Globus pallidus (tissue), 1 donor: ENCODE measurements at places on chromosomes 16 and 17.

- DNase-seq = no peak
Measured at GRCh38 chr17:48733632-48734328, 5.2 kb upstream of the HOXB13 start.

GRCh38 chr16:50400967-50401348, 32.2 kb upstream of the BRD7 start:
- DNase-seq = no peak

- no peak for DNase-seq
Measured at GRCh38 chr17:70318051-70318450, 148.7 kb downstream of the KCNJ2 start.

DNA sequence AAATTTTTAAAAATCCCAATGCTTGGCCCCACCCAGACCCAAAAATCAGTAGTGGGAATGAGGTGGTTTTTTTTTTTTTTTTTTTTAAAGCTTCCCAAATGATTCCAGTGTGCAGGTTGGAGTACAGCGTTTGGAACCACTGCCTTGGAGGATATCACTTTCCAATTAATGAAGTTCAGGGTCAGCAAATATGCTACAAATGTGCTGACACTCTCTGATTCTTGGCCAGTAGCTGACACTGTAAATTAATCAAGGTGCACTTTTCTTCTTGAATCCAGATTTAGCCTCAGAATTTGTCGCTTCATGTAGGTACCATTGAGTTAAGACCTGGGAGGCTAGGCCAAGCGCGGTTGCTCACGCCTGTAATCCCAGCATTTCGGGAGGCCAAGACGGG, 230.2 kb downstream of the SNX29 start:
- DNase-seq = no peak

GRCh38 chr16:58339452-58339981, 44.7 kb upstream of the PRSS54 start:
- no peak for DNase-seq

GRCh38 chr17:82428546-82428945, 10.2 kb upstream of the OGFOD3 start:
- DNase-seq = no peak

- no peak for DNase-seq
Measured at GRCh38 chr17:8312726-8313600, 2.9 kb downstream of the ARHGEF15 start.

DNA sequence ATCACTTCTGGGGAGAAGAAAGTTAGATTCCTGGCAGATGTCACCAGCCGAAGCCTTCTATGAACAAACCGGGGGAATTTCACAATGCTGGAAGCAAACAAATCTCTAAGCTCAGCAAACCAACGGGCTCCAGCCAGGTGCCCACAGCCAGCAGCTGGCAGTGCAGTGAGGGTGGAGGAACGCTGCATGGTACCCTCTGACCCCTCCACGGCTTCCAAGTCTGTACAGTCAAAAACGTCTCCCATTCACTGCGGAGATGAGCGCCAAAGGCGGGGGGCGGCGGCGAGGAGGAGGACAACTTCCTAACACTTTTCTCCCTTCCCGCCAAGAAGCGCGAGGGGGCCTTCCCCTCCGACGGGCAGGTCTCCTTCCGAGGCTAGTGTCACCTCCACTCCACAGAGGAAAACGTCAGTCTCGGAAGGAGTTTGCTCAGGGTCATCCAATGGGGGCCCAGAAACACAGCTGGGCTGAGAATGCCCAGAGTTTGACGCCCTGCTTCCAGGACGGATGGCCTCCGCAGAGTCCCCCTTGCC, 924 bp downstream of the ZNF598 start:
- DNase-seq = no peak

DNA sequence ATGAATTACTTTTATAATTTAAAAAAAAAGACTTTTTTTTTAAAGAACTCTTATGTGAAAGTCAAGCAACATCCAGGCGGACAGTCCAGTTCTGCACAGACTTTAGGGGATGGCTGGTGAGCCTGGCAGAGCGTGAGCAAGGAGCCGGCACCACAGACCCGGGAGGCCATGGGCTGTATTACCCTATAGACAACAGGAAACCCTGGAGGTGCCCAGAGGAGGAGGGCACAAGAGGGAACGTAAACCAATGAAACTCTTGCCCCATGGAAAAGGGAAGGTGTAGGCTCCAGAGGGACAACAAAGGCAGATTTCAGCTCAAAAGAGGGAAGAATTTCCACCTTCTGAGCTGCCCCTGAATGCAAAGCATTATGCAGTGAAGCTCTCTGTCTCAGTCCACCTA, 25.5 kb upstream of the RPH3AL start:
- no peak for DNase-seq

GRCh38 chr17:21495281-21495680, 119.1 kb downstream of the KCNJ12 start:
- DNase-seq = peak; percentile 32

DNA sequence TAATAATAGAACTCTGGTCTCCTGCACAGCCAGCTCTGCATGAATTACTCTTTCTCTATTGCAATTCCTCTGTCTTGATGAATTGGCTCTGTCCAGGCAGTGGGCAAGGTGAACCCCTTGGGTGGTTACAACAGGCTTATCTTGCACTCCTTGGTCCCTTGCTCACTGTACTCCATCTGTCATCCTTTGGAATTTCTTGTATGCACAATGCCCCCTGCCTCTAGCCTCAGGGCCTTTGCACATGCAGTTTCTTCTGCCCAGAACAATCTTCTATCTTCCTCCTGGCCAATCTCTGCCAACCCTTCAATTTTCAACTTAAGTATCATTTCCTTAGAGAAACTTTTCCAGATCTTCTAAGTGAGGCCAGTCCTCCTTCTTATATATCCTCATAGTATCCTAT, 114.7 kb upstream of the NLRP1 start:
- DNase-seq = no peak

GRCh38 chr16:57008440-57008839, 19.1 kb downstream of the NLRC5 start:
- no peak for DNase-seq

DNA sequence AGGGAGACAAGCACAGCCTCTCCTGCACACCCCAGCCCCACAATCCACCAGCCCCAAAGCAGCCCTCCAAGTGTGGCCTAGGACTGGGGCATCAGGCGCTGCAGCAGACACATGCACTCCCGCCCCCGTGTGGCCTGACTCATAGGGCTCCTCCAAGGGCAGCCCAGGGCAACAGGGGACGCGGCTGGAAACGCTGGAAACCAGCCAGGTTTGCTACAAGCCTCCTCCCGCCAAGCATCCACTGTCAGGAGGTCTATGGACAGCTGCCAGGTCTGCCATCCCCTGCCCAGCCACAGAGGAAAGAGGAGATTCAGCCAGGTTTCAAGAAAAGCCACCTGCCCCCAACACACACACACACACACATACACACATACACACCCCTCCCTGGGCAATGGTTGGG, 25.8 kb downstream of the SRCIN1 start:
- peak; percentile 74 for DNase-seq

GRCh38 chr16:57884655-57885133, 82.4 kb upstream of the KIFC3 start:
- no peak for DNase-seq

GRCh38 chr16:80287674-80288073, 253.1 kb upstream of the DYNLRB2 start:
- no peak for DNase-seq

- DNase-seq = no peak
Measured at GRCh38 chr17:2076087-2076984, 21.4 kb downstream of the HIC1 start.

DNA sequence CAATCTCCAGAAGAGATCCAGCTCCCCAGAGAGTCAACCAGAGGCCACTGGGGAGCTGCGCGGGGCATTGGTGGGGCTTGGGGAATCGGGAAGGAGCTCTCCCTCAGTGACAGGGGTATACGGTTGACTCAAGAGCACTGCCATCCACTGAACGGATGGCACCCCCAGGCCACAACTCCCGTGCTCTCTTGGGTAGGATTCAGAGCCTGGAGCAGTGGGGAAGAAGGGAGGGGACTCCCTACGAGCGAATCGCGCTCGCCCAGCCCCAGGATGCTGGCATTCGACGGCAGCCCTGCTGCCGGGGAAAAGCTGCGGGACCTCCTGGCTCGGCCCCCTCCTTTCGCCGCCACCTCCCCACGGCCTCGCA, 473 bp upstream of the TPPP3 start:
- DNase-seq = no peak

- DNase-seq = no peak
Measured at GRCh38 chr16:73350707-73351452, 303.0 kb upstream of the ZFHX3 start.

GRCh38 chr17:82948081-82948511, 108.3 kb upstream of the ZNF750 start:
- DNase-seq = no peak

- no peak for DNase-seq
Measured at GRCh38 chr16:65384441-65384840, 262.6 kb upstream of the CDH11 start.

DNA sequence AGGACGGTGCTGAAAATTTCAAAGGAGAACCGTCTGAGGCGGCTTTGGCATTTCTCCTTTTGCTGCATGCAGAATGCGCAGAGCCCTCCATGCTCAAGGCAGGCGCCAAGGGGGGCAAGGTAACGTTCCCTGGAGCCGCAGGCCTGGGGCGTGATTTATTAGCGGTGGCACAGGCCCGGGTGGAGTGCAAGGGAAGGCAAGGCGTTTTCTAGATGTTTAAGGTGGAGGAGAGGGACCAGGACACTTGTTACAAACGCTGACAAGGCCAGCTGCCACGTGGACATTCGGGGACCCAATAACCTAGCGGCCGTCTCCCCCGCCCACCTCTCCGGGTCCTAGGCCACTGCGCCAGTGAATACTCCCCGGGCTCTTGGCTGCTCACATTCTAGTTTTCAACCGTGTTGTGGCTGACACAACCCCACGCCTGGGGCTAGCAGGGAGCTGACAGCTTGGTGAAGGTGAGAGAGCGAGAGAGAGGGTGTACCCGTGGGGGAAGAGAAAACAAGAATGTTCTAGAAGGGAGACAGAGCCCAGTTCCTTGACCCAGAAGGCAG, 250.1 kb downstream of the C16orf95 start:
- no peak for DNase-seq

GRCh38 chr17:45948881-45949624, 50.0 kb upstream of the STH start:
- DNase-seq = peak; percentile 75

GRCh38 chr16:454397-454940, 29.0 kb downstream of the RAB11FIP3 start:
- DNase-seq = no peak

DNA sequence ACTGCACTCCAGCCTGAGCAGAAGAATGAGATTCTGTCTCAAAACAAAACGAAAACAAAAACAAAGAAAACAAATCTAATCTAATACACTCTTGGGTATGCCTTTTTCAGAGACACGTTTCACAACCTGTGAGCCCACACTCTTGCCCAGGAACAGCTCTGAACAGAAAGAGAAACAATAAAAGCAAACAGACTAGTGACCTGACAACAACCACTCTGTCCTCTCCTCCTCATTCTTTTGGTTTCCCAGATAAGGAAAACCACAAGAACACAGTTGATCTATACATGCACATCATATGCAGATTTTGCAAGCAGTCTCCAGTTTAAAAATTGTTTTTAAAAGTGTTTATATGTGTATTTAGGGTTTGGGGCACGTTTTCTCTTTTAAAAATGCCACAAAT, 1.3 kb downstream of the MKS1 start:
- no peak for DNase-seq

- no peak for DNase-seq
Measured at GRCh38 chr17:73998653-73999645, 204.5 kb upstream of the RPL38 start.

DNA sequence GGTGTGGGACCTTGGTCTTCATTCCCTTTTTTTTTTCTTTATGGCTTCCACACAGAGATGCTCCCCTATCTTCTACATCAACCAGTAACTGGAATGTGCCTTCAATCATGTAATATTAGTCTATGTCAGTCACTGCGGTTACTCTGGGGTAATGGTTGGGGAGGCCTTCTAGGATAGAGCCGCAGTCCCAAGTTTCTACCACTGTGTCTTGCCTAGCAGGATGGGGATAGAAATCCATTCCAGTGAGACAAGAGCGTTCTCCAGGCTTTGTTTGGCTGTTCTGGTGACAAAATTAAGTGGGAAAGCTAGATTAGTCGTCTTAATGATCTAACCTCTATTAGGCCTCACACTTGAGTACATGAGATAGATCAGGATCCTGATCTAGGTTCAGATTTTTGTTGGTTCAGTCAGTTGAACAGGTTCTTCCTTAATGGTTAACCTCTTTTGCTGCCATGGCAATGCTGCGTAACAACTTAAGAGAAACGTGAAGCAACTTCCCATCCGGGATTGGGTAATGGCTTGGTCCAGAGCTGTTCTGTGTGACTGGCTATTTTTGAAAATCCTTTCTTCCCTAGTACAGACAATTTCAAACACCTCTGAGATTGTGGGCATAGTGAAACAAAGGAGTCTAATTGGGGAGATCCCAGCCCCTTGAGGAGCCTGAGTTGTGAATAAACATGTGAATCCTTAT, 8.7 kb downstream of the MSL1 start:
- DNase-seq = no peak

DNA sequence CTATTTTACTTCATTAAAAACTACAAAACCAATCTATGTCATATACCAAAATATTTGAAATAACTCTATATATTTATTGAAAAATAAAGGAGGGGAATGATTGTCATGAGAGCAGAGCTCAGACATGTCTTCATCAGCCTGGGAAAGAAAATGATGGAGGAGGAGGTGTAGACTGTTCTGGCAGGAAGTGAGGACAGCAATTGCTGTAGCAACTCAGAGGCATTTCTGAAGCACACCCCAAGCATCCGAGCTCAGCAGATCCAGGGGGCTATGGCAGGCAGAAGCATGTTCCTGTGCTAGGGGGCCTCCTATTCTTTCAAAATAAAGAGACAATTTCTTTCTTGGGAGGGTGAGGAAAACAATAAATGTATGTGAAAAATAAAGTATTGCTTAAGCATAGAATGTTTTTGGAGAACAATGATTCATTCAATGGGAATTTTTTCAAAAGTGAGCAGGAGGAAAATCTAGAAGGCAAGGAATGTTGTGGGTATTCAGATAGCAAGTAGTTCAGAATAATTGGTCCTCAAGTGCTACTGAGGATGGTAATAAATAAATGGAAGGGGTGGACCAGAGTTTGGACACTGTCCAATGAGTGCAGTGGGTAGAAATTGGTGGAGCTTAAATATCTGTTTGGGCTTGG, 383.4 kb downstream of the CDH11 start:
- DNase-seq = no peak

DNA sequence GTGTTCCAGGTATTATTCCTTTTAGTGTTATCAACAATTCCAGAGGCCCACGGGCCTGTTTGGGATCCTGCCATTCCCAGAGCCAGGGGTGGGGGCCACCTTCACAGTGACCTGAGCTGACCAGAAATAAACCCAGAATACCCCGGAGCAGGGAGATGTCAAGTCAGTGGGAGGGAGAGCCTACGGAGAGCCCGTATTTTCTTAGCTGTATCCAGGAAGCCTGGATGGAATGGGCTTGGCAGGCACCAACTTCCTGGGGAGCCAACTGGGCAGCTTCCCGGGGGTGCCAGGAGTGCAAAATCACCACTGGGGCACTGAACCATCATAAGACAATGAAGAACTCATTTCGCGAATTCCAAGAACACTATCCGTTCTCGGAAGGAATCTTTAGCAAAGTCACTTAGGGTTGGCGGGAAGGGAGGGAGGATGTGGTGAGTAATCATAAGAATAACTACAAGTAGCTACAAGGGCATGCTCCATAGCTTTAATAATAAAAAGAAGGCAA, 13.2 kb upstream of the MRTFB start:
- DNase-seq = peak; percentile 60

GRCh38 chr16:89687092-89687940, 827 bp downstream of the CDK10 start:
- no peak for DNase-seq
